K562 (cell line): ENCODE measurements at places on chromosomes 3 and 15.

GRCh38 chr15:80945605-80946004 lies 44.0 kb downstream of the MESD start:
- DNase-seq, result no peak

DNA sequence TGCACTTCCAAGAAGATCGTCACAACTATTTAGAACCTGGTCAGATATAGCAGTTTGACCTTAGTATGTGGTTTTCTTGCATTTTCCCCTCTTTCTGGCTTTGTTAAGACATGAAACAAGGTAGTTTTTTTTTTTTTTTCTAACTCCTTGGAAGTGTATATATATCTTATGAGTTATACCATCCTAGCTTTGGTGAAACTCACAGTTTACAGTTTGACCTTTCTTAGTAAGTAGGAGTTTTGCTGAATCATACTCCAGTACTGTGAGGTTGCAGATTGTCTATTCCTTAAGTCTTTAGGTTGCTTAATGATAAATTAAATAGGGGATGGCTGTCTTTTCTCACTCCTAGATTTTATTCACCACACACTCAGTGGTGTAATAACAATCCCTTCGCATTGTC lies 325.0 kb downstream of the RBMS3 start:
- no peak for DNase-seq

DNA sequence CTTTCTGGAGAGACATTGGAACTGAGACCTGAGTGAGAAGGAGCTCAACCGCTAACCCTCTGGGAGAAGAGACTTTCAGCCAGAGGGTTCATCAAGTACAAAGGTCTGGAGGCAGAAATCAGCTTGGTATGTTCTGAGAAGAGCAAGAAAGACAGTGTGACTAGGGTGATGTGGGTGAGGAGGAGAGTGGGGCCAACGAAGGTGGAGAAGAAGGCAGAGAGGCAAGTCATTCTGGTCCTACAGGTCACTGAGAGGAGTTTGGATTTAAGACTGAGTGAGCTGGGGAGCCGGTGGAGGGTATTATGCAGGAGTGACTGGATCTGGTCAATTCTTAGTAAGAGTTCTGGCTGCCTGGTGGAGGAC lies 12.2 kb downstream of the XIRP1 start:
- DNase-seq, result no peak

- no peak for DNase-seq
These were observed 48.9 kb downstream of the CACNA2D2 start for GRCh38 chr3:50454481-50455070.

DNA sequence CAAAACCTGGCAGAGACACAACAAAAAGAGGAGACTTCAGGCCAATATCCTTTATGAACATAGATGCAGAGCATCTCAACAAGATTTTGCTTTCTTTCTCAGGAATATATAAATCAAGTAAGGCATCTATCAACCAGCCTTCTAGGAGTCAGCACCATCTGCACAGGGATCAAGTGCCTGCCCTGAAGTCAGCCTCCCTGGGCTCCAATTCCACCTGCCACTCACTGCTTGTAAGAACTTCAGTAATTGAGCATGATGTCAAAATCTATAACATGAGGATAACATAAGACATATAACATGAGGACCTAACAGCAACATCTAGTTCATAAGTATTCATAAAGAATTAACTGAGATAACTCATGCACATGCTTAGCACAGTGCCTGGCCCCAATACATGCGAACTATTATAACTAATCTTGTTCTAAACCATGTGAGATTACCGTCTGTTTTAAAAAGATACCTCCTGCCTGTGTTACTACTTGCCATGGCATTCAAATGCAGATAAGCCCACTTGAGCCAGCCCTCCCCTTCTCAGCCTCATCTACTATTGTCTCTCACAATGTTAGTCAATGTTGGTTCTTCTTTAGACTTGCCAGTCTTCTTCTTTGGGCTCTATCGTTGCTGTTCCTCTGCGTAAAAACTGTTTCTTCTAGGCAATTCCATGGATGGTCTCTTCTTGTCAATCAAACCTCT lies 91.6 kb downstream of the PLD1 start:
- DNase-seq, result no peak

- DNase-seq, result no peak
These were observed 46.3 kb downstream of the GOLIM4 start for GRCh38 chr3:168049367-168049974.
